ENCODE measurements at places on chromosomes 3 and 15.

DNA sequence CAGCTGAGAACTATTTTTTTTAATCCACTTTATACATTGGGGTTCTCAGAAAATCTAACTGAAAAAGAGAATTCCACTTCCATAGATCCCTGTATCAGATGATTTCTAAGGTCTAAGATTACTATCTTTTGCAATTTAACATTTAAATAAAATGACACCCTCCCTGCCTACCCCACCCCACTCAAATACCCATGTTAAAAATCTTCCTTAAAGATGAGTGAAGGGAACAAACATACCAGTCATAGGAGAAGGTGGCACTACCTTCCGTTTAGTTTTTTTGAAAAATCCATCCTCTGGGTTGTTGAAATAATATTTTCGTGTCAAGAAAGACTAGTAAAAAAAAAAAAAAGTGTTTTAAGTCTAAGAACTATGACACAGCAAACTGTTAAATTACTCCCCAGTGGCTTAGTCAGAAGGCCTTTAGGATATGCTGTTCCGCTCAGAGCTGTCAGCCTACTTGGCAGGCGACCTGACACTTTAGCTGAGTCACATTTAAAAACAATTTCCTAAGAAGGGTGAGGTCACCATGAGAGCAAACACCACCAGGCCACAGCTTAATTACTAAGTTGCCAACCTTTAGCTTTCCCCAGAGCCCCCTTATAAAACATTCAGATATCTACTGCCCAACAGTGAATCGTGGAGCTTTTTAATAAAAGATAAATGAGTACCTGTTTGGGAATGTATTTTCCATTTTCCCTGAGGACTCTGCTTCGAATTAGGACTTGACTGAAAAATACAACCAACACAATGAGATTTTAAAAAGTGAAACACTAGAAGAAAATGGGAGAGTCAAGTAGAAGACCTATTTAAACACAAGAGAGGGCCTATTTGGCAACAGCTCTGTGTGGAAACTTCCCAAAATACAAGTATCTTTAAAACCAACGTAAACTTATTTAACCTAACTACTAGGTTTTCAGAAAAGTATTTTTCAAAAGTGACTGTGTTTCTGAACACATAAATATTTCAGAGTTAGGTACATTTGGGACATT lies 9.6 kb downstream of the EMC3 start:
- DNase-seq = no peak

DNA sequence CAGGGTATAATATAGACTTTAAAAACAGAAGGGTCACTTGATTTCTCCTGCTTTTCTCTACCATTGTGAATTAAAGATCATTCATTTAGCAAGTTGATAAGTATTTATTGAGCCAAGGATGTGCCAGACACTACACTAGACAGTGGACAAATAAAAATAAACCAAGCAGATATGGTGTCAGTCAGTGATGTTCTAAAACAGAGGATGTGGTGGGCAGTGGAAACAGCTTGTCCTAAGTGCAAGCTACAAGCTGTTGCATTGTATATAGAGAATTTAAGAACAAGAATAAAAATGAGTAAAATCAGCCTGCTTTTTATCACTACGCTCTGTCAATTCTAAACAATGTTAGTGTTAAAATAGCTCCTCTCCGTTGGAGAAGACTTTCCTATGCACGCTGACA lies 637.3 kb upstream of the GRM7 start:
- no peak for DNase-seq

GRCh38 chr15:41801850-41802455 lies 25.9 kb upstream of the JMJD7 start:
- DNase-seq = no peak

DNA sequence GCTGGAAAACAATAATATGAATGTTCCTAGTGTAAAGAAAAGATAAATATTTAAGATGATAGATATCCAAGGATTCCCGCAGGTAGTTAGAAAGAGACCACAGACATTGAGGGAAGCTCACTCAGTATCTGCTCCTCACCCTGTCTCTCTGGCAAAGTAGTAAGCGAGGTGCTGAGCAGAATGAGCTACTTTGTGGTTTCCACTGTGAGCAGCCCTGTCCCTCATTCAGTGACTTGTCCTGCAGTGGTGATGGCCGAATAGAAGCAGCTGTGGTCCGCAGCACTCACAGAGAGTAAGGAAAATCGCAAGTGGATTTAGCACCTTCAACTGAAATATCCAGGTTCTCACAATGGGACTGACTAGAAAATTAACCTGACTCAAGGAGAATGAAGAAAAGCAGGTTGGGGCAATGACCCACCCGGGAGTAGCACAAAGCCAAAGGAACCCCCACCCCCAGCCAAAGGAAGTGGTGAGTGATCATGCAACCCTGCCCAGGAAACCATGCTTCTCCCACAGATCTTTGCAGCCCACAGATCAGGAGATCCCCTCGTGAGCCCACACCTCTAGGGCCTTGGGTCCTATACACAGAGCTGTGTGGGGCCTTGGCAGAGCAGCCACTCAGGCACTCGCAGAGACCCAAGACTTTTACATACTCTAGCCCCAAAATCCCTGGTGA lies 21.8 kb upstream of the SLC25A38 start:
- peak; percentile 30 for DNase-seq

- no peak for DNase-seq
These were observed 198.5 kb downstream of the FOXP1 start for GRCh38 chr3:71384837-71385716.

DNA sequence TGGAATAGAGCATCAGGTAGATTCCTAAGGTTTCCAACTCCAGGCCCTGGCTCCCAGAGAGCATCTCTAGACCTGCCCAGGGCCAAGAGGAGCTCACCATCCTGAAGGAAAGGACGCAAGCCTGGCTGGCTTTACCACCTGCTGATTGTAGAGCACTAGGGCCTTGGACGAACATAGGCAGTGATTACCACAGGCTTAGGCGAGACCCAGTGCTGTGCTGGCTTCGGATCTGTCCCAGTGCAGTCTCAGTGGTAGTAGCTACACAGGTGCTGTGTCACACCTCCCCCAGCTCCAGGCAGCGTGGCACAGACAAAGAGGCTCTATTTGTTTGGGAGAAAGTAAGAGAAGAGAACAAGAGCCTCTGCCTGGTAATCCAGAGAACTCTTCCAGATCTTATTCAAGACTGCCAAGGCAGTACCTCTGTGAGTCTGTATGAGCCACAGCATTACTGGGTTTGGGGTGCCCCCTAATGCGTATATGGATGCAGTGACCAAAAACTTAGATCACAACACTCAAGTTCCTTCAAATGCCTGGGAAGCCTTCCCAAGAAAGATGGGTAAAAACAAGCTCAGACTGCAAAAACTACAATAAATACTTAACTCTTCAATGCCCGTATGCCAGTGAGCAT lies 25.4 kb downstream of the ISG20 start:
- no peak for DNase-seq

DNA sequence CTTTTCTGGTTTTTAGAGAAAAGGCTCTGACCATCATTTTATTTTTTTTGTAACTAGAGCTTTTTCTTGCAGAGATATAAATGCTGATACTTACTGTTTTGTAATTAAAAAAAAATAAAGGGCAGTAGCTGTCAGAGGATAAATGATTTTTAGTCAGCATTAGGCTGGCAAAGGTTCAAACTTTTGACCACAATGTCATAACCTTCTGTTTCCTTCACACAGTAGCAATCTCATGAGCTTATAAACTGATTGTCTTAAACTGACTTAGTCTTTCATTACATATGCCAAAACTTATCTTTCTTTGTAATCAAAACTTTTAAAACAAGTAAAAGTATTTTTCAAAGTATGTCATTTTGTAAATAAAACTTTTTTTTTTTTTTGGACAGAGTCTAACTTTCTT lies 841.9 kb downstream of the OTOL1 start:
- DNase-seq = no peak

DNA sequence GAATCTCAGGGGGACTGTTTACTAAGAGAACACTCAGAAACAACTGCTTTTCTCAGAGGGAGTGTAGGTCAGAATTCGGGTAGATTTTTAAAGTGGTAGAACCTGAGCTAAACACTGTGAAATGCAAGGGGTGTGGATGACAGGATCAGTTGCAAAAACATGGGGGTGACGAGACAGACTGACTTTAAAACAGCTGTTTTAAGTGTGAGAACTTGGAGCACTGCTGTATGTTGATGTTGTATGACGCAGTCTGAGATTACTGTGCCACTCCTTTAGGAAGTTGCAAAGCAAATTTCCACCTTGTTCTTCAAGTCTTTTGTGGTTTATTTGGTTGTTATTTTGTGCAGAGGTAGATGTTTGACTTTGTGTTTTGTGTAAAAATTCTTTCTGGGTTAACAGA lies 36.8 kb upstream of the DIPK2A start:
- no peak for DNase-seq

DNA sequence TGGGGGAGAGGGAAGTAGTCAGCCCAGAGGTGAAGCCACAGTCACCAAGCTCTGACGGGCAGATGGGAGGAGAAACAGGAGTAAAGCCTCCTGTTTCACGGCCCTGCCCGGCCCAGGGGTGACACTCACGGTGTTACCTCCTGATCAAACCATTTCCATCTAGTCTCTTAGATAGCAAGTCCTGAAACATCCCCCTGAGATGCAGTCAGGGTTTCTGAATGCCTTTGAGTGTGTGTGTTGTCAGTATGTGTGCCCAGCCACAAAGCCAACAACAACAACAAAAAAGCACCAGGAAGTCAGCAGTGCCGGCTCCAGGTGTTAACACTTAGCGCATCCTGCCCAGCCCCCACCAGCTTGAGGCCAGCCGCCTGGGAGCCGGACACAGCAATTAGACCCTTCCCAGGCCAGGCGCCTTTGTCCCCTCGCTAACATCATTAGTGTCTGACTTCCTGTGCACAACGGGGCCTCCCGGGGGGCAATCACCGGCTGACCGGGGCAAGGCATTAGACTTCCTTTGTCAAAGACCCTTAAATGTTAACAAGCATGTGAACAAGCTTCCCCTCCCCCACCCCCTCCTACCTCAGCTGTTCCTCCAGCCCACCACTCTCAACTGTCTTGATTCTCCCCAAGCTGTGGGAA lies 34.5 kb downstream of the IL17RD start:
- DNase-seq = no peak

GRCh38 chr15:60678632-60679031 lies 199.7 kb upstream of the ICE2 start:
- DNase-seq = no peak

DNA sequence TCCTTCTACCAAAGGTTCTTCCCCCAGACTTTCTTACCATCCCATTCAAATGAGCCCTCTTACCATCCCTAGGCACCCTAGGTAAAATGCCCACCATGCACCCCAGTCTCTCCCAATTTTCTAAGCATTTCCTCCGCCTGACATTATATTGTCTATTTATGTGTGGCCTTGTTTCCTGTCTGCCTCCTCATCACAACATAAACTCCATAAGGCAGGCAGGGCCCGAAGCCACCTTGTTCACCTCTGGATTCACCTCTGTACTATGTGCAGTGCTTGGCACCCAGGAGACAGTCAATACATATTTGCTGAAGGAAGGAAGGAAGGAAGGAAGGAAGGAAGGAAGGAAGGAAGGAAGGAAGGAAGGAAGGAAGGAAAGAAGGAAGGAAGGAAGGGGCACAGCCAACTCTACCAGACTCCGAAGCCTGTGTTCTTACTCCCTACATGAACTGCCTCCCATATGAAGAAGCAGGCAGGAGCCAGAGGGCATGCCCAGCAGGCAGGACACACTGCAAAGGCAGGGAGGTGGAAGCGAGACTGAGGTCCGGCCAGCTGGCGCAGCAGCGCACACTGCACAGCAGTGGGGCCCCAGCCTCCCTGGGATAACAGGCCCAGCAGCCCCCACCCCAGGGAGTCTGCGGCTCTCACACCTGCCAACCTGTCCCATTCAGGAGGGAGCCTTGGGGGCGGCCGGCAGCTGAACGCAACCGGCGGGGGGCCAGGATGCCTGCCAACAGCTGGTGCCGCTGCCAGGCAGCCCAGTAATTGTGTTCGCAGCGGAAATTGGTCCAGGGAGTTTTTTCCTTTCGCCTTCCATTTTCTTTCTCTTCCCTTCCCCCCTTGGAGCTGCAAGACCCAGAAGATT lies 106.0 kb upstream of the LINGO1 start:
- no peak for DNase-seq

DNA sequence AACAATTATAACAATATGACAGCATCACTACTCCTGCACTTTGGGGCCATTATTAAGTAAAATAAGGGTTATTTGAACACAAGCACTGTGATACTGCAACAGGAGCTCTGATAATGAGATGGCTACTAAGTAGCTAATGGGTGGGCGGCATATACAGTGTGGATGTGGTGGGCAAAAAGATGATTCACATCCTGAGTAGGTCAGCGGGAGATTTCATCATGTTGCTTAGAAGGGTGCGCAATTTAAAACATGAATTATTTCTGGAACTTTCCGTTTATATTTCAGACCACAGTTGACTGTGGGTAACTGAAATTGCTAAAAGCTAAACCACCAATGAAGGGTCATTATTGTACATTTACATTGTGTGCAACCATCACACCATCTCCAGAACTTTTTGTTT lies 42.3 kb downstream of the FBXO22 start:
- no peak for DNase-seq

DNA sequence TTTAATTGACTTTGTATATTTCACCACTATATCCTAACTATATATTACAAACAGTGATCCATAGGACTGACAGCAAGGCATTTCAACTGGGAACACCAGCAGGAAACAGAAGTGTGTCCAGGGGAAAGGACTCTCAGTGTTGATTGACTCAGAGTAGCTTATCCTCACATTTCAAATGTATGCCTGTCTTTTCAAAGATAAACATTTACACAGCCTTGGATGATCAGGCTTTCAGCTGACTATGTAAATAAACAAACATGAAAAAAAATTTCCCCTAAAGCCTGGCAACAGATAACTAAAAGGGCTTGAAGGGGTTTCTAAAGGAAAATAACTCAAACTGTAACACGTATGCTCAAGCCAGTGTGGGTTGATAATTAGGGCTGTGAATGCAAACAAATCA lies 321.8 kb downstream of the TBC1D5 start:
- no peak for DNase-seq

- no peak for DNase-seq
These were observed 65.4 kb downstream of the TFRC start for GRCh38 chr3:196016485-196016884.

- no peak for DNase-seq
These were observed 630.9 kb upstream of the AGTR1 start for GRCh38 chr3:148066802-148067201.

DNA sequence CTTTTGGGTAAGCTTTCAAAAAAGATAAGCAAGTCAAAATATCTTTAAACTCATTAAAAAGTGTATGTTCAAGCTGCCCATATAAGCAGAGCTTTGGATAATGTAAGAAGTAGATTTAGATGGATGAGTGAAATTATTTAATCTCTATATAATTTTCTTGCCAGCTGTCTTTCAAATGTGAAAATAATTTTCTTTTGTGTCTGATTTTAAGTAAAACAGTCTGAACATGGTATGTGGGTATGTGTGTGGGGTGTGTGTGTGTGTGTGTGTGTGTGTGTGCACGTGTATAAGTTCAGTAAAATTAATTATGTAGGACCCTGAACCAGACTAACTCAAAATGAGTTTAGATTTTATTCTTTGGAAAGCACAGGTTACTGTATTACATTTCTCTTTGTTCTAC lies 155.2 kb upstream of the CGNL1 start:
- DNase-seq = no peak

DNA sequence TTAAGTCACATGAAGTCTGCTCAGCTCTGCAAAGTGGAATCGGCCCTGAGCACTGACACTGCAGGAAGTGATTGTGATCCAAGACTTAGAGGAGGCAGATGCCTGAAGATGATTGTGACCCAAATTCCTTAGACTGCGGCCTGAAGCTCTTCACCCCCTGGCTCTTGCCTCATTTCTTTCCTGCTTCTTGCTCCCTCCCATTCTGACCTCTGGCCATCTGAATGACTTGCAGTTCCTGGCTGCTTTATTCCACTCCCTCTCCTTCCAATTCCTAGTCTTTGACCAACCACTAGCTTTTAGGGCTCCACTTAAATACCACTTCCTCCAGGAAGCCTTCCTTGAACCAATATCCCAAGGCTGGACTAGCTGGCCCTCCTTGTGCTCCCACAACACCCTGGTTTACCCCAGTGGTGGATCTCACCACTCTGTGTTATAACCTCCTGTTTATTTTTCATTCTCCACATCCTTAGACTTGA lies 9.9 kb upstream of the EPB42 start:
- no peak for DNase-seq
